ENCODE measurements at places on chromosomes 12 and 14.

DNA sequence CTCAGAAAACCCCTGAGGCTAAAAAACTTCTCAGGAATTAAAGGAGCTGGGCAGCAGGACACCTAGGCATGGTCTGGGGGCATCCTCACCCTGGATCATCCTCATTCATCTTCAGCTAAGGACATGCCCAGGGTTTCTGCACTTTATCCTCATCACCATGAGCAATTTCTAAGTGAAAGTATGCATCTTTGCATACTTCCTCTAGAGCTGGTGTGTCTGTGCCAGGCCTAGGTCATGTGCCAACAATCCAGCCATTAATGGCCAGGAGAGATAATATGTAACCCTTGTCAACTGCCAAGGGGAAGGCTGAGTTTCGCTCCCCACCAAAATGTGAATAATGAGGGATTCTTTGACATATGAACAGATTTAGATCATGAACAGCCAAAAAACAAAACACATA is 160.5 kb downstream of the KITLG start:
- DNase-seq: no peak

DNA sequence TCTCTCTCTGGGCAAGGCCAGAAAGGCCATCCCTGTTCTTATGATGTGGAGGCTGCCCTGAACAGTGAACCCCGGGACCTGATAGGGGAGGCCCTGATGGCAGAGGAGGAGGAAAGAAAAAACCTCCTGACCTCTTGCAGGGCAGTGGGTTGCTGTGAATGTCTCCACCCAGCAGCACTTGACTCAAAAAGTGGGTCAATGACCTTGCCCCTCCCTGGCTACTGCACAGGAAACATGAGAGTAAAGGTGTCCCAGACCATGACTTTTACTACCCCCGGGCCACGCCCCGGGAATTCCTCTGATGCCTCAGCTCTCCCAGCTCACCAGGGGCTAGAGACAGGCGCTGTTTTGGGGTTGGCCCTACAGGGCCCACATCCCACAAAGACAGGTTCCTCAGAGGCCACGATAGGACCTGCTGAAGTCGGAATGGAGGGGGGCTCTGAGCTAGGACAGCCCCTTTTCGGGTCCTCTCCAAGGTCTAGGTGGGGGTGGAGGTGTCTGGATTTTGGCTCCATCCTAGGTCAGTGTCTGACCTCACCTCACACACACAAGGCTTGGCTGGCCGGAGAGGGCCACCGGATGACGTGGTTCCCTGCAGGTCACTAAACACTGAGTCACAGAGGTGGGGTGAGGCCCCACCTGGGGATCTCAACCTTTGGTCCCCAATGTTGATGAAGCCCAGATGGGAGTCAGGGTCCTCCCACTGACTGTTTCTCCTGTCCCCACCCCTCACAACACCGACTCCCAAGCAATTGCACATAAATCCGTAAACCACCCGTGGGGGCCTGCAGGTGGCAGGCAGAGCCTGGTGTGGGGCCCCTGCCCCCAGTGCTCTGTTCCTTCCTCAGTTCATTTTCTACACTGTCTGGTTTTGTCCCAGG is 1.6 kb downstream of the RHOF start:
- no peak for DNase-seq

- no peak for DNase-seq
Observed at GRCh38 chr14:30553311-30553989, 5.5 kb upstream of the G2E3 start.

DNA sequence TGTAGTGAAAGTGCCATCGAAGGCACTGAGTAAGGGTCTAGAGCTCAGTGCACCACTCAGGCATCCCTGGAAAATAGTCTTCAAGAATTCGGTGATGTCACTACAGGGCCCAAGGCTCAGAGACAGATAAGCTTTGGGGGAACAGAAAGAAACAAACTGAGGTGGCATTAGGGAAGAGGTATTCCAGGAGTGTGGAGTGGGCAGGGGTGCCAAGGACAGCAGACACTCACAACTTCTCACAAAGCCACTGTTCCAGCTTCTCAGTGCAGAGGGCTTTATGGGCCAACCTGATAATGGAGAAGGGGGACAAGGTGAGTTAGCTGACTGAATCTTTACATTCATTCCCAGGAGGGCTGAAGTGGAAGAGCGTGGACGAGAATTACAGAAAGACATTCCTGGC is 2.1 kb downstream of the LALBA start:
- DNase-seq: no peak

- DNase-seq: no peak
Observed at GRCh38 chr12:12474471-12474928, 88.2 kb downstream of the DUSP16 start.

- no peak for DNase-seq
Observed at GRCh38 chr12:51846911-51847642, 1.4 kb downstream of the FIGNL2 start.

DNA sequence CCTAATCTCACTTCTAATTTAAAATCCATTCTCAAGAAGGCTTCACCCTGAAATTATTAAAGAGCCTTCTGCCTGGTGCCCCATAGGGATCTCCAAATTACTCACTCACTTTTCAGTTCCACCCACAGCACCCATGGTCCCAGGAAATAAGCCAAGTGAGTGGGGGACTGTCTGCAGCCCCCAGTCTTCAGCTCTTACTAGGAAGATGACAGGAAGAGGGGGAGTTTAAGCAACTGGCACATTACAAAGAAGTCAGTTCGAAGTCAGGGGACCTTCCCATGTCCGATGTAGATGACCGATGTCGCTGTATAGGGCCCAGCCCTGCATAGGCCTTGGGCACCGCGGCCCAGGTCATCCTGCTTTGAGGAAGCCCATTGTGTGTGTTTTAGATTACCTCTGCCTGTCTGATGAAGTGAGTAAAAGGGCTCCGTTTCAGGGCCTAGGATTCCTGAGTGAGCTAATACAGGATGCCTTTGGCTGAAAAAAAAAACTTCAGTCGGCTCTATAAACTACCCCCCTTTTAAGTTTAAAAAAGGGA is 1.9 kb downstream of the ACTN1 start:
- no peak for DNase-seq

GRCh38 chr12:89863968-89864367 is 155.3 kb upstream of the ATP2B1 start:
- no peak for DNase-seq

GRCh38 chr14:92382677-92383076 is 59.7 kb downstream of the SLC24A4 start:
- DNase-seq: no peak

- no peak for DNase-seq
Observed at GRCh38 chr12:50309950-50310349, 26.6 kb upstream of the LIMA1 start.

- DNase-seq: no peak
Observed at GRCh38 chr12:89033062-89033461, 319.2 kb downstream of the DUSP6 start.

- no peak for DNase-seq
Observed at GRCh38 chr12:10404798-10405197, 4.8 kb downstream of the KLRC4 start.

DNA sequence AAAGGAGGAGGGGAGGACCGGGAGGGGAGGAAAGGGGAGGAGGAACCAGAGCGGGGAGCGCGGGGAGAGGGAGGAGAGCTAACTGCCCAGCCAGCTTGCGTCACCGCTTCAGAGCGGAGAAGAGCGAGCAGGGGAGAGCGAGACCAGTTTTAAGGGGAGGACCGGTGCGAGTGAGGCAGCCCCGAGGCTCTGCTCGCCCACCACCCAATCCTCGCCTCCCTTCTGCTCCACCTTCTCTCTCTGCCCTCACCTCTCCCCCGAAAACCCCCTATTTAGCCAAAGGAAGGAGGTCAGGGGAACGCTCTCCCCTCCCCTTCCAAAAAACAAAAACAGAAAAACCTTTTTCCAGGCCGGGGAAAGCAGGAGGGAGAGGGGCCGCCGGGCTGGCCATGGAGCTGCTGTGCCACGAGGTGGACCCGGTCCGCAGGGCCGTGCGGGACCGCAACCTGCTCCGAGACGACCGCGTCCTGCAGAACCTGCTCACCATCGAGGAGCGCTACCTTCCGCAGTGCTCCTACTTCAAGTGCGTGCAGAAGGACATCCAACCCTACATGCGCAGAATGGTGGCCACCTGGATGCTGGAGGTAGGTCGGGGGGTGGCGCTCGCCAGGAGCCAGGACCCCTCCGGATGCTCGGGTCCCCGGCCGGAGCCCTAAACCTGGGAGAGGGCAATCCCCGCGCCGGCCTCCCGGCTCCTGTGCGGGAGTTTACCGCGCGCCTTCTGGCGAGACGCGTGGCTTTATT is at the start of gene CCND2:
Gene CCND2, plus strand, starts transcription at position 111 of the 744 bp plus-strand sequence. Its CDS starts 279 bp downstream, at position 390.
- DNase-seq: peak; percentile 72

- DNase-seq: no peak
Observed at GRCh38 chr12:101563212-101563611, 31.6 kb upstream of the MYBPC1 start.

DNA sequence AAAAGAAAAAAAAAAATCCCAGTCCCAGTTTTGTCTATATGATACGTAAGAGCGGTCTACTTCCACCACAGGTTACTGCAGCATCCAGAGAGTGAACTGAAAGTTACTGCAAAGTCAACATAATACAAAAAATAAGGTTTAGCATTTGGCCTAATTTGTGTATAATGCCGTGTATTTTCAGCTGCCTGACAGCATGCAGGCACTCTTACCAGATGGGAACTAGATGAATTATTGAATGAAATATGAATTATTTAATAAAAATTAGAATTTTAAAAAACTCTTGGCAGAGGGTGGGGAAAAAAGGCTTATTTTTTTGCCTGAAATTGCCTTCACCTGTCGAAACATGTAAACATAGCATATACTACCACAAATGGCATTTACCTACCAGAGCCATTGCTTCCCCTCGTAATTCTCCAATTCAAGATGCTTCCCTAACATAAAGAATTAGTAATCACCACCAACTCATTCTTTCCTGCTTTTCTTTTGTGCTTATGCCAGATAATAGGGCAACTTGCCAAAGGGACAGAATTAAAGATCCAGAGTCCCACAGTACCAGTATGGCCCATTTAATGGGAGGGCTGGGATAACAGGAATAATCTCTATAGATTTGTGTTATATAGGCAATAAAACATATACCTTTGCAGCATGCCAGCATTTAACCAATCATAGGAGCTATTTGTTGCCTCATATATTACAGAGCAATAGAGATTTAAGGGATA is 31.1 kb downstream of the ATF7 start:
- DNase-seq: peak; percentile 44

DNA sequence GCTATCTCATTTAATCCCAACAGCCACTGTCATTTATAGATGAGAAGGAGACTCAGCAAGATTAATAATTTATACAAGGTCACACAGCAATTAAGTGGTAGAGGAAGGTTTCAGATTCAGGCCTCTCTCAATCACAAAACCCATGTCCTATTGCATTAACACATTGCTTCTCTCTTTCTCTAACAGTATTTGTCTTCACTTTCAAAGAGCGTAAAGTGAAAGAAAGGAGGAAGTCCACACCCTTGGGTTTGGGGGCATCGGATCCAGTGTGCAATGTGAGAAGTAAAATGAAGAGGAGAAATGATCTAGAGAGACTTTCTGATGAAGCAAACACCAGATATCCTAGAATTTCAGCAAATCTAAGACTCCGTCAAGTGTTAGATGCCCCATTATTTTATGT is 7.0 kb upstream of the VRK1 start:
- no peak for DNase-seq

DNA sequence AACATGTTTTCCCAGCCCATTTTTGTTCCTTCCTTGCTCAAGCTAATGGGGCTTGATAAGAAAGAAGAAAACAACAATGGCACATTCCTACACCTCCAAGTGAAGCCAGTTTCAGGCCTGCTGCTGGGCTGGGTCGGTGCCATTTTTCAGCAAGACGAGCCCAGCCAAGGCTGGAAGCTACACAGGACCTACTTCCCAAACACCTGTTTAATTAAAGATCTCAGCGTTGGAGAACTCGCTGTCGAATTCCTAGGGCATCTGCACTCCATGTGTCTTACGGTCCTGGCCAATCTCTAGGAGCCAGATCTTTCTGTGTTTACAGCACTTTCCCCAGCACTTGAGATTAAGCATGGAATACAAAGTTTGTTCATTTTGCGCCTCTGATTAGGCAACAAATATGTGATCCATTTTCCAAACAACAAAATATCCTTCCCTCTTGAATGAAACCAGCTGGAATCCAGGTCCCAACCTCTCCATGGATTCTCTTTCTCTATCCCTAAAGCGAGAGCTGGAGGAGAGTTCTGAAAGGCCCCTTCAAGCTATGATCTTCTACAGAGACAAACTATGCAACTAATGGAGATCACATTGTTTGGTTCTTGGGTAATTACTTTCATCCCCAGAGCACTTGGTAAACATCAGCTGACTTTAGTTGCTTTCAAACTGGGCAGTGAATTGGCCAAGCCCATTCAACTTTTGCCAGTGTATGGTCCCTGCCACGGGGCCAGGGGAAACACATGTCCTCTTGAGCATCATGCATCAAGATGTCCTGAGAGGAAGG is 34.3 kb upstream of the TC2N start:
- DNase-seq: no peak

- DNase-seq: no peak
Observed at GRCh38 chr12:19236656-19237055, 107.1 kb downstream of the PLEKHA5 start.

- DNase-seq: no peak
Observed at GRCh38 chr12:28226705-28227104, 36.4 kb downstream of the CCDC91 start.

- no peak for DNase-seq
Observed at GRCh38 chr12:11202811-11203210, 16.1 kb upstream of the TAS2R42 start.

GRCh38 chr12:92464911-92465310 is 237.9 kb upstream of the PLEKHG7 start:
- no peak for DNase-seq

DNA sequence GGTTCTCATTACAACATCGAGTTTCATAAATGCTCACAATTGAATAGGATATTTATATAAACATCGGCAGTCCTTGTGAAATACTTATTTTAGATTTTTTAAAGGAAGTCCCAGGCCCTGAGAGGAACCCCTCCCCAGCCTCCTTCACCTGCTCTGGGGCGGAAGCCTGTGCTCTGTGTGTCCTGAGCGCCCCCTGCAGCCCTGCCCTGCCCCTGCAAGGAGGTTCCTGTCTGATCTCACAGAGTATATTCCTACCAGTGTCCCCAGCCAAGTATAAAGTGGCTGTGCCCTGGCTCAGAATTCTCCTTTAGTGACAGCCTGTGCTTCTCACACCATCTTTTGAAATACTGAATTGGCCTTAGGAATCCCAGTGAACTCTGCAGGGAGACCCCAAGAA is 659.5 kb downstream of the TMEM121 start:
- no peak for DNase-seq

GRCh38 chr12:89960607-89961394 is 252.2 kb upstream of the ATP2B1 start:
- DNase-seq: no peak

GRCh38 chr14:35375558-35376025 is 29.0 kb downstream of the NFKBIA start:
- DNase-seq: no peak

Measured in C1 segment of cervical spinal cord (tissue), 14 donors.